ENCODE measurements at places on chromosomes 3 and 15.
A peak's percentile ranks its signal among the peaks of the same experiment; 100 is the strongest.

DNA sequence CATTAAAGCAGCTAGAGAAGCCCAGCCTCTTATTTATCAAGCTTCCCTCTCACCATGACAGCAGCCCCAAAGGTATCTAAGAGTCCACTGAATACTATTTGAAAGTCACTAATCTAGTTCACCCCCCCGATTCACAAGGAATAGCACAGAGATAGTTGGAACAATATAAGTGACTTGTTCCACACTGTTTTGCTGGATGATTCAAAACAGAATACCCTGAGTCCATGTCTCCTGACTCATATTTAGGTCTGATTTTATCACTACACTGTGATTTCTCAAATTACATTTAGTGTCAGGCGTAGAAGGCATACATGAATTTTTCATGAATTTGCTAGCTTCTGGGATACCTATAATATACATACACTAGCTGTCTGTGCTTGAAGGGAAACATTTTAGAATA lies 18.7 kb upstream of the EOGT start:
- no peak for DNase-seq

DNA sequence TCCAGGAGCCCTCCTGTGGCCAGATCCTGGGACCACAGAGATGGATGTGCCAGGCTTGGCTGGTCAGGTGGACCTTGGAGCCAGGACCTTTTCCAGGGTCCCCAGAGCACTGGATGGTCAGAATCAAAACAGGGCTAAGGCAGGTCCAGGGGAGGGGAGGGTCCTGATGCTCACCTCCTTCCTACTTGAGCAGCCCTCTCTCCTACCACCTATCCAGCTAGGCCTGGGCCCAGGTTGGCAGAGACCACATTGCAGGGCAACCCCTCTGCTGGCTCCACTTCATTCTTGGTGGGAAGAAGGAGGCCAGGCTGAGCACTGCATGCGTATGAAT lies 28.5 kb upstream of the SFMBT1 start:
- DNase-seq = no peak

- DNase-seq = no peak
Measured at GRCh38 chr3:137807998-137808397, 43.9 kb downstream of the SOX14 start.

DNA sequence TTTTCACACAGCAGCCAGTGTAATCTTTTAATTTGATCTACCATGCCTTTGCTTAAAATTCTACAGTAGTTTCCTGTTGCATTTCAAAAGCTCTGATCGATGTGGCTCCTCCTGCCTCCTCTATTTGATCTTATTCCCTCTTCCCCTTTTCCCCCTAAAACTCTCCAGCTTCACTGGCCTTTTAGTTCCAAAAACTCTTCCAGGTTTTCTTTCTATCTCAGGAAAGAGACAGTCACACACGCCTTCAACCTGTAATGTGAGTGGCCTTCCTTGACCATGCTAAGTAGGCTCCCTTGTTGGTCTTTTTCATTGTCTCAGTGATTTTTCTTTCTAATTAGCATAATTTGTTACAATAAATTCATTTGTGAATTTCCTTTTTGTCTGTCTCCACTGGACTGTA lies 985 bp downstream of the TEX9 start:
- DNase-seq = no peak

DNA sequence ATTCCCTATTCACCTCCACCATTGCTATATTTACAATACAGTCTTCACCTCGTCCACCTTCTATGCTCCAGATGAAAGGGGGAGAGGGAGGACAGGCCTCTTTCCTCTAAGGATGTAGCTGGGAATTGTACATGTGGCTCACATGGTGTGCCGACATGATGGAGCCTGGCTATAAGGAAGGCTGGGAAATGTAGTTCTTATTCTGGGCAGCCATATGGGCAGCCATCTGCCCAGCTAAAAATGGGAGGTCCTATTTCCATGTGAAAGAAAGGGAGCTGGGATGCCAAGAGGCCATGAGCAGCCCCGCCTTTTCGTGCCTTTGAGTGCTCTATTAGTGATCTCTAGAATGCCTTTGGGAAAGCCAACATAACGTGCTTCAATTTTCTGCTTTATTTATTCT lies 27.1 kb upstream of the MGLL start:
- DNase-seq = no peak

GRCh38 chr3:59052803-59053411 lies 3.1 kb upstream of the CFAP20DC start:
- DNase-seq = no peak

GRCh38 chr3:165195640-165196576 lies at the start of gene SLITRK3:
TSS of gene SLITRK3 (minus strand) at chr3:165196384. CDS start at chr3:165190830, 5,554 bp downstream.
- peak; percentile 51 for DNase-seq

- no peak for DNase-seq
Measured at GRCh38 chr15:32028921-32029320, 1.4 kb upstream of the CHRNA7 start.

DNA sequence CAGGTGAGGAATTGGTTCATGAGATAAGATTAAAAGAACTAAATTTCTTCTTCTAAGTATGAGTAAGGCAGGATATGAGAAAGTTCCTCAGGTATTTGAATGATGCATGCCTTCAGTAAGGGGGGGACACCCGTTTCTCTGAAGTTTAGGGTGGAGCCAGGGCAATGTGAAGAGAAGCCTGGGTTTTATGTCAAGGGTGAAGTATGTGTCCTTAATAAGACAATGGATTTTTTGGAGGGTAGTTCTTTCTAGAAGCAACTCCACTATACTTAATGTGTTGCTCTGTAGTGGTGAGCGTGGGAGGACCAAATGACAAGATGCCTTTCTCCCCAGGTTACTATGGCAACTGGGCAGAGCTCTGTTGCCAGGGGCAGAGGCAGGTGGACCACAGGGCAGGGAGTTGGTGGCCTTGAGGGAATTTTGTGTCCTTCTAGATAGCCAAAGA lies 44.0 kb downstream of the PHLDB2 start:
- DNase-seq = no peak

- DNase-seq = no peak
Measured at GRCh38 chr3:99013777-99014315, 112.4 kb upstream of the DCBLD2 start.

- no peak for DNase-seq
Measured at GRCh38 chr15:51051776-51052175, 42.9 kb downstream of the TNFAIP8L3 start.

DNA sequence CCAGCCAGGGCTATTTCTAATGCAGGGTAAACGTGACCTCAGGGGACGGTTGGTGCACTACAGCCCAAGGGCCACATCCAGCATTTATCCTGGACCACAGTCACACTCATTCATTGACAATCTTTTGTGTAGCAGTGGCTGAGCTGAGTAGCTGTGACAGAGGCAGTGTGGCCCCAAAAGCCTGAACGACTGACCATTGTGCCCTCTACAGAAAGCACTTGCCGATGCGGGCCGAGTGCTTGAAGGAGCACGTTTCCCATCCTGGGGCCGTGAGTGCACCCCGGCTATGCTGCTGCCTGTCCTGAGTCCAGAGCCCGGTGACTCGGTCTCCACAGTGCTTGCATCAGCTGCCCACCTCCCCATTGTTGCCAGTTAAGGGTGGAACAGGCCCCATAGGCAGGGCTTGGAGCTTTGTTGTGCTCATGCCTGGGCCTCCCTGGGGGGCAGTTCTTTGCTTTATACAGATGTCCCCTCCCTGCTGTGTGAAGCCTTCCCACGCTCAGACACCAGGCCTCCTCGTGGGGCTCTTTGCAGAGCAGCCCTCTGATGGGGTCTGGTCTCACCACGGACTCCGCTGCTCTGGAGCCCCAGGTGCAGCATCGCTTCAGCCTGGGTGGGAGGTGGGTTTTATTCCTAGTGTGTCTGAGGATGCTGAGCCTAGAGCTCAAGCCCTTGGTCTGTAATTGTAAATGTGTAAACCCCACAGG lies 13.0 kb upstream of the SNRPA1 start:
- no peak for DNase-seq

DNA sequence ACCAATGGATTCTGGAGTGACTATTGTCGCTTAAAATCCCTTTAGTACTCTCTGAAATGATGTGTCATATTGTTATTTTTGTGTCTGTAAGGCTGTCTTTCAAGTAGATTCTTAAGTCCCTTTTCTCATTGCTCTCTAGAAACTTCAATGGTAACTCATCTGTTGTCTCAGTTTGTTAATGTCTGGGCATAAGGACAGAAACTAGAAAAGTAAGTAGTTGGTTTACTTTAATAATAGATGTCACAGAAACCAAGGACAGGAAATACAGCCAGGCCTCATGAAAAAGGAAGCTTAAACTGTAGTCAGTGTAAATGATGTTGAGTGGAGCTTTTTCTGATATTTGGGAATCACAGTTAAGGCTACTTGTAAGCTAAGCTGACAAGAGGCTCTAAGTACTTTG lies 730.2 kb upstream of the DPPA4 start:
- no peak for DNase-seq

- DNase-seq = no peak
Measured at GRCh38 chr3:72914383-72914782, 26.5 kb downstream of the GXYLT2 start.

- no peak for DNase-seq
Measured at GRCh38 chr15:62625429-62626033, 417.0 kb upstream of the TPM1 start.

GRCh38 chr3:145882436-145882835 lies 278.5 kb downstream of the PLOD2 start:
- DNase-seq = no peak

GRCh38 chr3:34582055-34582454 lies 783.6 kb downstream of the PDCD6IP start:
- no peak for DNase-seq

GRCh38 chr3:159629329-159630084 lies 359.1 kb upstream of the IL12A start:
- no peak for DNase-seq

- DNase-seq = no peak
Measured at GRCh38 chr15:46714950-46715349, 1002.4 kb upstream of the SEMA6D start.

DNA sequence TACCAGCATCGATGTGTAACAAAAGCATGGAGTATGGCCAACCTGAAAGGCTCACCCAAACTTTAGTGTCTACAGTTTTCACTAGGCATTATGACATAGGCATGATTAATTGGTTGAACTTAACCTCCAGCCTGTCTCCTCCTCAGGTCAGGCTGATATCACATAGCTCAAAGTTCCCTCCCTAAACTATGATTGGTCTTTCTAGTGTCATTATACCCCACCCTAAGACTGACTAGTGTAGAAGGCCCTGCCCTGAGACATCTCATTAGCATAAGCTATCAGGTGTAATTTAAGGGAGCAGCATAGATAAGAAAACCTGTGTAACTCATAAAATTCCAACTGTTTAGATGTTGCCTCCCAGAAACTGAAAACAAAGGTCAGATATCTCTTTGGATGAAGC lies 195.2 kb downstream of the ALCAM start:
- no peak for DNase-seq

- no peak for DNase-seq
Measured at GRCh38 chr15:51132384-51133139, 37.9 kb upstream of the TNFAIP8L3 start.

GRCh38 chr3:157239082-157239704 lies 79.2 kb upstream of the CCNL1 start:
- peak; percentile 39 for DNase-seq

DNA sequence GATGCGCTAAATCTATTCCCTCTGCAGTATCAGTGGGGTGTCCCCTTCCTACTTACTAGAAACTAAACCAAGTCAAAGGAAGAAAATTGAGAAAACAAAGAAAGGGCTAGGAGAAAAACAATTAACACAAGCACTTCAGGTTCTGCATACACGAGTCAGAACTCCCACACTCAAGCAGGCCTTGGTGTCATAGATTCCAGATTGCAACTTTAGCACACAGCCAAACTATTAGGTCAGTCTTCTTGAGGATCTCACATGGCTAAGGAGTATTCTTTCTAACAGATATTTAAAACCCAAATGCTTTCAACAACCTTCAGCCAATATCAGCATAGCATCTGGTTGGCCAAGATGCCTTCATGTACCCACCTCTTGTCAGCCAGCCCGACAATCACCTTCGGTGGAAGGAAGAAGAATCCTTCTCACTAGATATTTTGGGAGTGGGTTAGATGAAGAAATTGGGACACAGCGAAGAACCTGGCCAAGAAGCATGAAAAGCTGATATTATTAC lies 340.0 kb downstream of the VPS13C start:
- DNase-seq = no peak

DNA sequence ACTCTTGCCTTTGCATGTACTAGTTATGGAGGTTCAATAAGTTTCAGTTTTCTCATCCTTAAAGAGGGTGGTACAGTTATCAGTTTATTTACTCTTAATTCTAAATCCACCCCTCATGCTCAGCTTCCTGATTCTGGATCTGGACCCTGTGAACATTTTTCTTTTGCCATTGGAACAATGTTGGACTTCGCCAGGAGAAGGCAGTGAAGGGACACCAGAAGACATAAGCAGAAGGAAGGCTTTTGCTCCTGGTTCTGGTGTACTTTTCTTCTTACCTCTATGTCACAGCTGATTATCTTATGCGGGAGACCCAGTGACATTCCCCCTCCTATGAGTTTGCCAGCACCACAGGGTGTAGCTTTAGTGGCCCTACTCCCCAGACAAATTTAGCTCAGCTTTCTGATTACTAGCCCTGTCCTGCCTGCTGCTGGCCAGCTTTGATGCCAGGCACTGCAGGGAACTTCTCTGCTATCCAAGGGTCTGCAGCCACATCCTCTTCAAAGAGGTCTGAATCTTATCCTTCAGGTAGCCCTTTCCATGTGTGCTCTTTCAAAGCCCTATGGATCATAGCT lies 466.3 kb upstream of the EPHA3 start:
- DNase-seq = no peak

- no peak for DNase-seq
Measured at GRCh38 chr3:136962927-136963326, 5.1 kb downstream of the IL20RB start.

DNA sequence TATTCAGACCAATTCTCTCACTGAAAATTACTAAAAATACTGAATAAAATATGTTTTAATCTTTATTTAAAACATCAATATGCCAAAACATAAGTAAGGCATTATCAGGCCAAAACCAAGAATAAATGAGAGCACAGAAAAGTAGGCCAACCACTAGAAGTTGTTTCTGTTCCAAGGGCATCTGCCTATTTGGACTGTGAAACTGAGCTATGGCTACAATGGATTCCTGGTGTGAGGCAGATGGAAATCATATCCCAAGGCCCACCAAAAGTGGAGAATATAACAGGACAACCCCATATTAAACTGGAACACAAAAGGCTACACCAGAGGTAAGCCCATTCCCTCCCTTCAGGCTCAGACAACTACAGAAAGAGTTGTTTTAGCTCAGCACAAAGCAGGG lies 302.8 kb upstream of the IL12A start:
- DNase-seq = no peak

GRCh38 chr3:103184772-103185171 lies 750.0 kb downstream of the ZPLD1 start:
- DNase-seq = no peak

DNA sequence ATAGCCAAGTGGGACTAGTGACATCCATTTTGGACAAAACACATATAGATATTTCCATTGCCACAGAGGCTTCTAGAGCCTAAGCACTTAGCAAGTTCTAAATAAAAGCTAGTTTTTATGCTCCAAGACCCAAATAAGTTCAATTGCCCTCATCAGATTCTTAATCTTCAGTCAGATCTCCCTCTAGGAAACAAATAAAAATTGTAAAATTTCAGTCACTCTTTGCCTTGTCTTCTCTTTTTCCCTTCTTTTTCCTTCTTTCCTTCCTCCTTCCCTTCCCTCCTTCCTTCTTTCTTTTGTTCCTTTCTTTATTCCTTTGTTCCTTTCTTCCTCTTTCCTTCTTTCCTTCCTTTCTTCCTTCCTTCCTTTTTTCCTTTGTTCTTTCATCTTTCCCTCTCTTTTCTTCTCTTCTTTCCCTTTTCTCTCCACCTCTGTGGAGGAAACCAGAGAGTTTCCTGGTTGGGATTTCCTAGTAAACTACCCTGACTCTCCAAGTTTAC lies 68.8 kb upstream of the GADL1 start:
- no peak for DNase-seq
